Astrocyte of the cerebellum (primary cell): ENCODE measurements at places on chromosomes 1 and 21.
A peak's percentile ranks its signal among the peaks of the same experiment; 100 is the strongest.

GRCh38 chr1:18072066-18072465, 35.5 kb upstream of the IGSF21 start:
- no peak for DNase-seq

DNA sequence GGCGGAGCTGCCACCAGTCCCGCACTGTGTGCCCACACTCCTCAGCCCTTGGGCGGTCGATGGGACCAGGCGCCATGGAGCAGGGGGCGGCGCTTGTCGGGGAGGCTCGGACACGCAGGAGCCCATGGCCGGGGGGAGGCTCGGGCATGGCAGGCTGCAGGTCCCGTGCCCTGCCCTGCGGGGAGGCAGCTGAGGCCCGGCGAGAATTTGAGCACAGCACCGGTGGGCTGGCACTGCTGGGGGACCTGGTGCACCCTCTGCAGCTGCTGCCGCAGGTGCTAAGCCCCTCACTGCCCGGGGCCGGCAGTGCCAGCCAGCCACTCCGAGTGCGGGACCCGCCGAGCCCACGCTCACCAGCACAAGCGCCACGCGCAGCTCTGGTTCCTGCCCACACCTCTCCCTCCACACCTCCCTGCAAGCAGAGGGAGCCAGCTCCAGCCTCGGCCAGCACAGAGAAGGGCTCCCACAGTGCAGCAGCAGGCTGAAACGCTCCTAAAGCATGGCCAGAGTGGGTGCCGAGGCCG, 267.7 kb downstream of the RYR2 start:
- DNase-seq = no peak

DNA sequence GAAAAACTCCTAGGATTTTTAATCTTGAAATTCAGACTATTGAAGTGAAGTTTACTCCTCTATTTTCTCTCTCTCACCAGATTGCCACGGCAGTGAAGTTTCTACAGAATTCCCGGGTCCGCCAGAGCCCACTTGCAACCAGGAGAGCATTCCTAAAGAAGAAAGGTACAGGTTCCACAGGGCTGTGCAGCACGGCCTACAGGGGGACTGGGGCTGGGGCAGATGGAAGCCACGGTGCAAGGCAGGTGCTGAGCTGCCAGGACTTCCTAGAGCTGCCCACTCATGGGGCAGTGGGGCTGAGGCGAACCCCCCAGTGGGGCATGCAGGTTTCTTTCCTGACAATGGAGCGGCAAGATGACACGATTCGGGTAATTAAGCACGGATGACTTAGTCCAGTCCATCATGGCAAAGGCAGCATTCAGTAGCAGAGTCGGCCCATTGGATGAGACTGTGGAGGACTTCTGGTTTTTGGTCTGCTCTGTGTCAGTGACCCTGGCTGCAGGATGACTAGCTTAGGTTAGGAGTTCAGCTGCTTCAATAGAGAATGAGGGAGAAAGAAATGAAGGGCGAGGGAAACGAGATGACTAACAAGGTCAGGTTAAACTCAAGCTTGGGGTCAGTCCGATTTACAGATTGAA, 61.5 kb downstream of the PEX14 start:
- no peak for DNase-seq

DNA sequence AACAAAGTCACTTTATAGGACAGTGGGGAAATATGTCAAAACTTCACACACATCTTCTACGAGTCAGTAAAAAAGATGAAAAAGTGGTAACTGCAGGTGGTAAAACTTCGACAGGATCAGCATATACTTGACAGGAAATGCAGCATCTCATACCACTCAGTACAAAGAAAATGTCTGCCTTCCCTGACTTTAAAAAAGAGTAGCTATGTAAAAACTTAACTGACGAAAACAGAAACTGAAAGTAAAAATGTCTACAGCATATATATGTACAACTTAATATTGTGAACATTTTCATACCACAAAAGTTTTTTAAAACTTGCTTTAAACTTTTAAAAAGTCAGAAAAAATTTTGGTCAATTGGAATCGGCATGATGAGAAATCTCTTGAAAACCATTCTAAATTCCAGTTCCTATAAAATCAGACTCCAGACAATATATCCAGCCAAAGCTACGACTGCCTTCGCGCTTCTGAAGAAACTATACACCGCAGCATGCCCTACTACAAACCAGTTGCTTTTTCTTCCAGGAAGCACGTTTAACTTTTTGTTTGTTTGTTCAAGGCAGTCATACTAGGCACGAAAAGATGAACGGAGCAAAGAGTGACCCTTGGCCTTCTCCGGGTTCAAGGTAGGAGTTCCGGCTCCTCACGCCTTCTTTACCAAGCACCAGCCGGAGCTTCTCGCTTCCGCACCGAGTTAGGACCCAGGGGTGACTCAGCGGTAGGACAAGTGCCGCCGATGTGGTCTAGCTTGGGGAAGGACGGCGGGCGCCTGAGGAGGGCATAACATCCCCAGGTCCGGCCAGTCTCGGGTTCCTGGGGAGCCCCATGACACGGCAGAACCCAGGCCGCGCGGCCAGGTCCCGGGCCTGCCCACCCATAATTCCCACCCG, 612 bp downstream of the PSMA5 start:
- no peak for DNase-seq

- DNase-seq = no peak
Measured at GRCh38 chr1:17763417-17763816, 8.3 kb downstream of the ACTL8 start.

DNA sequence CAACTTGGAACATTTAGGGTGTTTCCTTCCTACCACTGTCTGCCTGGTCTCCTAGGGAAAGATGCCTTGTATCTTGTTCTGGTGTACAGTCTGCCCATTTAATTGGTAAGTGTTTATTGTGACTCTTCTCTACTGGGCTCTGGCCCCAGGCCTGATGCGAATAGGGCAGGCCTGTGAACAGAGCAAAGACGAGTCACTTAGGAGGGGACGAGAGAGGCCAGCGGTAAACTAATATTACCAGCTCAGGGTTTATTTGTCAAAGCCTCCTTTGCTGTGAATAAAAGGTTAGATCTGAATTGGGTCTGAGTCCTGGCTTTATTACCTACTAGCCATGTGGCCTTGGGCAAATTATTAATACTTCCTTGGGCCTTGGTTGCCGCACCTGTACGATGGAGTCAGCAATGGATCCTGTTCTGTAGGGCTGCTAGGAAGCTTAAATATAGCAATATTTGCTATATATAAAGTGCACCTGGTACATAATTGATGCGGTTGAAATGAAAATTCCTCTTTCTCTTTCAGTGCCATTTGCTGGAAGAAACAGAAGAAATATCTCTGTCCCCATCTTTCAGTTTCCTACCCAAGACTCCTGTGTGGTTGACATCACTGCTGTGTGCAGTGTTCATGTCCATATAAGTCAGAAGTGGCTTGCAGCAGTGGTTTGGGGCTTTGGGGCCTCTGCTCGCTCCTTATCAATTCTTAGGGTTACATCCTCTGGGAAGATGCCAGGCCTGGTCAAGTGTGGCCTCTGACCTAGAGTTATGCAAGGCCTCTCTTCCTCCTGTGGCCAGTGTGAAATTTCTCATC, 32.4 kb downstream of the MAPKAPK2 start:
- no peak for DNase-seq

DNA sequence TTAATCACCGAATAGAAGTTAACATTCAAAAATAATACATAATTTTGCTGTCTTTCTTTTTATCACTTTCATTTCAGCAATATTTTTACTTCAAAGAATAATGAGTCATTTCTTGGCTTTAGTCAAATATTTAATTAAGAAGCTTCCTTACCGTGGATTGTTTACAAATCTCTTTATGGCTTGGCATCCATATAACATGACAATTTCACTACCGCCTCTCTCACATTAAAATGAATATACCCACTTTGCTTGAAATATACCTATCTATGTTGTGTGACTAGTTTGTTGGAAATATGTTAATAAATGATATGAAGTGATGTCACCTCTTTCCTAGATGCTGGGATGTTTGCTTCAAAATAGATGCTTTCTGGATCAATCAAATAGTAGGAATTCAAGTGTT, 1203.9 kb downstream of the AMY1C start:
- no peak for DNase-seq

- DNase-seq = no peak
Measured at GRCh38 chr21:31043471-31043870, 5.2 kb upstream of the KRTAP19-8 start.

DNA sequence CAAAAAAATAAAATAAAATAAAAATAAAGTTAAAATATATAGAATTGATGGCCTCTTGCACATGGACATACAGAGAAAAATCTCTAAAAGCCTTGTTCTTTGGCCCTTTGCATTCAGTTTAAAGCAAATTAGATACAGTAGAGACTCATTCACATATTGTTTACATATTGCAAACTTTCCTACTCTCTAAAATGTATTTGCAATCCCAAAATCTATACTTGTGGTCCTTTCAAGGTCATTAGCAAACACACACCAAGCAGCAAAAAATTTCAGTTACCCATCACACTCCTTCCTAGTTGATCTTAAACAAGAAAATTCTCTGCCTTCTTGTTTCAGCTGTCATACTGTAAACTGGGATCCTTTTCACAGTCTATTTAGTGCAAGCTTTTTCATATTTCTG, 61.0 kb upstream of the SLC44A3 start:
- DNase-seq = no peak

DNA sequence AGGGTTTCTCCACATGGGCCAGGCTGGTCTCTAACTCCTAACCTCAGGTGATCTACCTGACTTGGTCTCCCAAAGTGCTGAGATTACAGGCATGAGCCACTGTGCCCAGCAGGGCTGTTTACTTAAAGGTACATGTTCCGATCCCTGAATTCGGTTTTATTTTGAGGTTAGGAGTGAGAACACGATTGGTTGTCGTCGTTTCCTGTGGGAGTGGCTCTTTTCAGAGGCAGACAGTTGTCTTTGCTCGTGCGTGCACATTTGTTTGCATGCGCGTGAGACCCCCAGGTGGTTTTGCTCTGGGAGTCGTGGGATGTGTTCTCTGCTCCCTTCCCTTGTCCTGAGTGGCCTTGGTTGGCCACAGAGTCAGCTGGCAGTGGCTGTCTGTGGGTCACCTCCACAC, 60.2 kb downstream of the SKI start:
- DNase-seq = no peak

DNA sequence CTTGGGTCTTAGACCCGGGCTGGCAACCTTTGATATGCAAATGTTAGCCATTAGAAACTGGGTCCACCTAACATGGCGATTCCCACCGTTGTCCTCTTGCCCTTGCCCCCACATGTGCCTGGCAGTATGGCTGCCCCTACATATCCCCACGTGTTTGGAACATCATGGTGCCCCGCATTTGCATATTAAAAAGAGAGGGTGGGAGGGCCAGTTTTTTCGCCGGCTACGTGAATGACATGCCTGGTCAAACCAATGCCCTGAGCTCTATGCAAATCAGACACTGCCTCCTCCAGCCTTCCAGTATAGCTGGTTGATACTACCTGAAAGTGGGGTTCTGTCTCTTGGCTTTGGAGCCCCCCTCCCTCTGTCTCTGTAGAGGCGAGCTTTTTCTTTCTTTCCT, 133.0 kb downstream of the CDC42BPA start:
- no peak for DNase-seq

- DNase-seq = peak; percentile 23
Measured at GRCh38 chr1:204446413-204447111, 34.9 kb upstream of the PPP1R15B start.

DNA sequence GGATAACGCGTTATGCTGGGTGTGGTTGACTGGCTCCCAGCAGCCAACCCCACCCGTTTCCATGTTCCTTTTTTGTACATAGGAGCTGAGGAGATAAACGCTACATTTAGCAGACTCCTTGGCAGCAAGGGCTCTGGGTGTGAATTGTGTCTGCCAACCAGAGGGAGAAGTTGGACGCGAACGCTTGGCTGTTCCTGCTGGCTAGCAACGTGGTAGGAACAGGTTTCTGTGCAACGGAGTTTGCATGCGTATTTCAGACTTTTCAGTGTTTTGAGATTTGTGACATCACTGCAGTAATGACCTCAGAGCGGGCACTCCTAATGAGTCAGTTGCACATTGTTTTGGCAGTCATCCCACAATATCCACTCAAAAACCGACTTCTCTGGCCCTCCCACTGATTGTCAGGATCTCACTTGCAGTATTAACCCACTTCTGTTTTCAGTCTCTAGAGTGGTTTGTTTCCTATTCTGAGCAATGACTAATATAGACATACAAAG, 98.7 kb upstream of the RGS1 start:
- DNase-seq = no peak

GRCh38 chr1:175520186-175520585, 223.2 kb downstream of the TNR start:
- peak; percentile 24 for DNase-seq

DNA sequence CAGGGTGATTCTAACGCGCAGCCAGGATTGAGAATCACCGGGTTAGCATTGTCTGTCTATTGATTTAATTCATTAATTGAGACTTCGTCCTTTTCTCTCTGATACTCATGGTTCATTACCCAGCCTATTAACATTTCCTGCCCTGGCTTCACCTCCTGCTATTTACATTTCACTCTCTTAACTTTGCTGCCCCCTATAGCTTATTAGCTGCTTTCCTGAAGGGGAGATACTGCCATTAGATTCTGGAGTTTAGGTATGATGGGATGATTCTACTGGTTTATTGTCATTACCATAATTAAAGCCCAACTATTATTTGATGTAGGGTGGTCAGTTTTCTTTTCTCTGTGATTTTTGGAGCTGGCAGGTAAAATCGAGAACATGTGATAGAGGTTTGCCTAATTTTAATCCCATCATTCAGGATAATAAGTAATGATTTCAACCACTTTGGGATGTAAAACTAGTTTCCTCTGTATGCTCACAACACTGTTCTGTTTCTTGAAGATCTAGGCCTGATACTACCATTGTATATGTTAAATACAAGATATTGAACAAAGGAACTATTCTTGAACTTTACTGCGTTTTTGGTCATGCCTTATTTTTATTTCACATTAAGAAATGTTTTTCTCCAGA, 6.4 kb downstream of the PPP2R5A start:
- DNase-seq = no peak

DNA sequence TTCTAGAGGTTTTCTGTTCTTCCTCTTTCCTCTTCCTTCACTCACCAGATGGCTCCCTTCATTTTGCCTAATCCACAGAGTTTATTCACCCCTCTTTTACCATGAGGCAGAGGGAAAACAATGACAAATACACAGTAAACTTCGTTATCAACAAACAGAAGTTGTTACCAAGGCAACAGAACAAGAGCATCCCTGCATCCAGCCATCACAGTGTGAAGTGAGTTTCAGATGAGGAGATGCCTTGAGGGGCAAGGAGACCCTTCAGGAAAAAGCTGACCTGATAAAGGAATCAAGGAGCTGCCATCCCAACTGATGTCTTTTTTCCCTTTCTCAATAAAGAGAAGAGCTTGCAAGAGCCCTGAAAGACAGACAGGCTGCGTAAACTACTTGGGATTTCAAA, 195.3 kb downstream of the BRINP2 start:
- DNase-seq = no peak

DNA sequence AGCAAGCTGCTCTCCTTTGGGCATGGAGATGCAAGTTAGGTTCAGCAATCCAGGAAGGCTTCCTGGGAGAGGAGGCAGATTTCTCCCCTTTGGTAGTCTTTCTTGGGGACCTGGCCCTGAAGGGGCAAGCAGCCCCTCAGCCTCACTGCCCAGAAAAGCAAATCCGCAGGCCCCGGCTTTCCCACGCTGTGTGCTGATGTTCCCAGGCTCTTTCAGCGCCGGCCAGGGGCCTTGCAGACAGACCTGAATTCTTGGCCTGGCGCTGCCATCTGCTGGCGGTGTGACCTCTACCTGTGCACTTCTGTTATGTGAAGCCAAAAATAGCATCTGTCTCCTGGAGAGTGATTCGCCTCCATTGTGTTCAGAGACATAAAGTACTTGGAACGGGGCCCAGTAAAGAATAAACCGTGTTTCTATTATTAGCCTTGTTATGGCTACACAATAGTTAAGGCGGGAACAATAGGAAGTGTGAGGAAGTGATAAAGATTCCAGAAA, 64.8 kb downstream of the ALPL start:
- peak; percentile 92 for DNase-seq

GRCh38 chr1:10961300-10961833, 51.1 kb upstream of the TARDBP start:
- DNase-seq = no peak

- no peak for DNase-seq
Measured at GRCh38 chr1:29961293-29962059, 725.2 kb downstream of the PTPRU start.
